ENCODE measurements at places on chromosomes 7 and 10. TPM values are rescaled to one million over a fixed set of nuclear protein-coding genes. Genes with fewer than 3 reads are reported as not detected.

Gene FLNC
- 5.6 TPM for total RNA-seq

Gene GPR158
- 0.26 TPM for total RNA-seq

Gene GRM3
- 3.4 TPM for total RNA-seq

Gene CCL24
- total RNA-seq: not detected

Gene FAS
- 2.3 TPM for total RNA-seq

Gene CCSER2
- 47.4 TPM for total RNA-seq

Gene GHRHR
- total RNA-seq: 0.84 TPM

- no peak for DNase-seq
Observed at GRCh38 chr10:102775201-102775934, 31.6 kb downstream of the WBP1L start.

GRCh38 chr10:120570418-120570817 lies 113.4 kb downstream of the PLPP4 start:
- no peak for DNase-seq

DNA sequence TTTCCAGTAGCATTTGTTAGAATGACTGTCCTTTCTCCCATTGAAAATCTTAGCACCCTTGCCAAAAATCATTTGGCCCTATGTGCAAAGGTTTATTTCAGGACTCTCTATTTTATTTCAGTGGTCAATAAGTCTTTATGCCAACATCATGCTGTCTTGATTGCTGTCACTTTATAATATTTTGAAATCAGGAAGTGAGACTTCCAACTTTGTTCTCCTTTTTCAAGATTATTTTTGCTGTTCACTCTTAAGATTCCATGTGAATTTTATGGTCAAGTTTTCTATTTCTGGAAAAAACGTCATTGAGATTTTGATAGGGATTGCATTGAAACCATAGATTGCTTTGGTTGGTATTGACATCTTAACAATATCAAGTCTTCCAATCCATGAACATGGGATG lies 65.1 kb downstream of the PAXIP1 start:
- no peak for DNase-seq

DNA sequence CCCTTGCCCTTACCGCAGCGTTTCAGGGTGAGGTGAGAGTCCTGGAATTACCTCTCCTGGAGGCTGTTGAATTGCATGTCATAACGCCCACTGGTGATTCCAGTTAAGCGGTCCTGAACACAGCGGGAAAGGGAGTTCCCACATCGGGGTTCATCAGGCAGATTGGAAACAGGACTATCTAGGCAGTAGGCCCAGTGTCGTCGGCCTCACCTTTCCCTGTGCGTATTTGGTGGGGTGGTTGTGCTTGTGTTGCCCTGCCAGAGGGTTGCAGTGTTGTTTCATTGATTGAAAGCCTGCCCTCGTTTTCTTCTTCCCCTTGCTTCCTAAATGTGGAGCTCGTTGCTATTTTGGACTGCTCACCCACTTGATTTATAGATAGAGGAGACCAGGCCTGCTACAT lies 10.6 kb upstream of the SUN1 start:
- no peak for DNase-seq

- no peak for DNase-seq
Observed at GRCh38 chr10:49243610-49244283, 55.2 kb upstream of the C10orf71 start.

GRCh38 chr10:26650406-26650805 lies 47.1 kb upstream of the PDSS1 start:
- DNase-seq: no peak

- DNase-seq: no peak
Observed at GRCh38 chr10:126013489-126014281, 117.3 kb downstream of the FANK1 start.

- no peak for DNase-seq
Observed at GRCh38 chr10:113019096-113019495, 69.0 kb downstream of the TCF7L2 start.

GRCh38 chr10:68330852-68331454 lies 911 bp upstream of the HNRNPH3 start:
- DNase-seq: no peak

GRCh38 chr7:82234457-82235049 lies 209.0 kb downstream of the CACNA2D1 start:
- no peak for DNase-seq

- DNase-seq: no peak
Observed at GRCh38 chr10:71975871-71976725, 11.9 kb downstream of the CHST3 start.

DNA sequence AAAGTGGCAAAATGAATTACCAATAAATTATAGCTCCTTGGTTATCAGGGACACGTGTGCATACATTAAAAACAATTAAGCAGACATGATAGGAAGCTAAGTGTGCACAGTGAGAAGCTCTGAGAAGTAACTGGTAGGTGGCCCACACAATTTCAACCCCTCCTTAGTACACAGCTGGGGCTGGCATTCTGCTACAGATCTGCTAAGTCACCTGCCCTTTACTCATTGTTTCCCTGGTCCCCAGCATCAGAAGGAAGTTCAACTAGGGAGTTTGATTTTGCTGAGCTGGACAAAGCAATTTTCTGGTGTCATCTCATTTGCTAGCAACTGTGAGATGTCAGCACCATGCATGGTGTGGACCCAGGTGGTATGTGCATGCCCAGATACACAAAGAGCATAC lies 424.1 kb upstream of the NPVF start:
- DNase-seq: no peak

- DNase-seq: no peak
Observed at GRCh38 chr7:105651798-105652197, 70.5 kb upstream of the EFCAB10 start.

DNA sequence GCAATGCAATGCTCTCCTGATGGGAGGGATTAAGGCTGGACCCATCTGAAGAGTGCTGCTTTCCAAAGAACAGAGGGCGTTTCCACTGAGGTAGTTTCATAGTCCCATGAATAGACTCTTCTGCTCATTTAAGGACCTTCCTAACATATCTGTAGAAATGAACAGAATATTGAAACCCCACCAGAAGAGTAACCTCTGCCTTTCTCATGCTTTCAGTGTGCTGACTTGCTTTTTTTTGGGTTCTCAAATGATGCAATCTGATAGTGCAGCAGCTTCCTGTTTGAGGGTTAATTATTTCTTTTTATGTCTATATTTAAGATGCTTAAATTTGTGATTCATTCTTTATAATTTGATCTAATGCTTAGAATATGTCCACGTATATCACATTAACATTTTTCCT lies 82.2 kb downstream of the GATA3 start:
- DNase-seq: no peak

Data from neural crest cell (in vitro differentiated cells).